ENCODE measurements at places on chromosomes 13 and 19.

- no peak for DNase-seq
Observed at GRCh38 chr13:19908350-19908986, 45.0 kb upstream of the ZMYM5 start.

DNA sequence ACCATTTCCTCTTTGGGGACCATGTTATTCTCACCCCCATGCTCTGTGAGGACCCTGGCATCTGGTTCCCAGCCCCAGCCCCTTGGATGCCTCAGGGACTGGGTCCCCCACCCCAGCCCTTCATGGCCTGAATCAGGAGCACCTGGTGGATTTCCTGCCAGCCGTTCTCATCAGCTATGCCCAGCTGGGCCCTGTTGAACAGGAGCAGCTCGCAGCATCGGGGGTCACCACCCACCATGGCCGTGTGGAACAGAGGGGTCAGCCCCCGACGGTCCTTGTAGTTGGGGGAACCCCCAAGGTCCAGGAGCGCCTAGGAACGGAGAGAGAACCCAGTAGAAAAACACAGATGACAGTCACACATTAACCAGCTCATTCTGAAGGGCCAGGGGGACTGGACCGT is 7.8 kb downstream of the SHANK1 start:
- no peak for DNase-seq

DNA sequence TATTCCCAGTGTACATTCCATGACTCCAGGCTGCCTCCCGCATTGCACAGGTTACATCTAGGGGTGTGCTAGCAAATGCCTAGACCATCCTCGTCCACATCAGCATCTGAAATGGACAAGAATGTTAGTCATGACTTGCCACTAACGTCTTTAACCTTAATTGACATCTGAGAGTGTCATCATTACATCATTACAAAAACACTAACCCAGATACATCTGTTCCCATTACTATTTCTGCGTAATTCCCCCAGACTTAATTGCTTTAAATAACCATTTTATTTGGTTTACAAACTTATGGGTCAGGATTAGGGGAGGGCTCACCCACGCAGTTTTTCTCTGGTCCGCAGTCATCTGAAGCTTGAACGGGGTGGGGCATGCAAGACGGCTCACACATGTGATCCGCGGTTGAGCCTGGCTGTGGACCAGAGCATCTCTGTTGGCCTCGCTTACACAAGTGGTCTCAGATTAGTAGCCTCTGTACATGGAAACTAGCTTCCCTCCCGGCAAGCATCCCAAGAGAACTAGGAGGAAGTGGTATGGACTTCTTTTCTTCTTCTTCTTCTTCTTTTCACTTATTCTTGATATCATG is 15.9 kb downstream of the KL start:
- no peak for DNase-seq

- DNase-seq: no peak
Observed at GRCh38 chr13:64765636-64766035, 2464.5 kb downstream of the PCDH9 start.

GRCh38 chr13:104799152-104799551 is 1732.9 kb upstream of the SLC10A2 start:
- DNase-seq: no peak

GRCh38 chr13:19117913-19118739 is 63.5 kb downstream of the TUBA3C start:
- DNase-seq: no peak

- no peak for DNase-seq
Observed at GRCh38 chr19:53894707-53895106, 12.7 kb downstream of the PRKCG start.

DNA sequence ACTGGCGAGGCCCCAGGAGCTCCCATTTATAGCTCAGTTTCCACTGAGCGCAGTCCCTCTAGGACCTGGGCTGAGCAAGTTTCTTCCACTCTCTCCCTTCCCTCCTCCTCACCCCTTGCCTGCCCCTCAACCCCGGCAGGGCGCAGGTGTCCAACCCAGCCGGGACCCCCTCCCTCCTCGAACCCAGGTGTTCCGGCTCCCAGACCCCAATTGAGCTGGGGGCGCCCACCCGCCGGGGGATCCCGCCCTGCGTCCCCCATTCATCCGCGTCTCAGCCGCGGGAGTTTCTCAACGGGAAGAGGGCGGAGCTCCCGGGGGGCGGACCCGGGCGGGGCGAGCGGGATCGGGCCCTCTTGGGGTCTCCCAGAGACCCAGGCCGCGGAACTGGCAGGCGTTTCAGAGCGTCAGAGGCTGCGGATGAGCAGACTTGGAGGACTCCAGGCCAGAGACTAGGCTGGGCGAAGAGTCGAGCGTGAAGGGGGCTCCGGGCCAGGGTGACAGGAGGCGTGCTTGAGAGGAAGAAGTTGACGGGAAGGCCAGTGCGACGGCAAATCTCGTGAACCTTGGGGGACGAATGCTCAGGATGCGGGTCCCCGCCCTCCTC is at the start of gene KIRREL2:
TSS of gene KIRREL2 (plus strand) at position 366 of the 604 bp plus-strand sequence. CDS start at position 575, 209 bp downstream.
- no peak for DNase-seq

- DNase-seq: no peak
Observed at GRCh38 chr19:42003506-42004294, 9.7 kb upstream of the ATP1A3 start.

GRCh38 chr19:30649934-30650614 is 277.9 kb downstream of the ZNF536 start:
- no peak for DNase-seq

DNA sequence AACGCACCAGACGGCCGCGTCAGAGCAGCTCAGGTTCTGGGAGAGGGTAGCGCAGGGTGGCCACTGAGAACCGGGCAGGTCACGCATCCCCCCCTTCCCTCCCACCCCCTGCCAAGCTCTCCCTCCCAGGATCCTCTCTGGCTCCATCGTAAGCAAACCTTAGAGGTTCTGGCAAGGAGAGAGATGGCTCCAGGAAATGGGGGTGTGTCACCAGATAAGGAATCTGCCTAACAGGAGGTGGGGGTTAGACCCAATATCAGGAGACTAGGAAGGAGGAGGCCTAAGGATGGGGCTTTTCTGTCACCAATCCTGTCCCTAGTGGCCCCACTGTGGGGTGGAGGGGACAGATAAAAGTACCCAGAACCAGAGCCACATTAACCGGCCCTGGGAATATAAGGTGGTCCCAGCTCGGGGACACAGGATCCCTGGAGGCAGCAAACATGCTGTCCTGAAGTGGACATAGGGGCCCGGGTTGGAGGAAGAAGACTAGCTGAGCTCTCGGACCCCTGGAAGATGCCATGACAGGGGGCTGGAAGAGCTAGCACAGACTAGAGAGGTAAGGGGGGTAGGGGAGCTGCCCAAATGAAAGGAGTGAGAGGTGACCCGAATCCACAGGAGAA is 1.9 kb downstream of the PPP1R12C start:
- DNase-seq: no peak

Data from activated CD4-positive, alpha-beta T cell treated with anti-CD3 and anti-CD28 coated beads, Interleukin-2, amount 50 U/mL, for 24 hours (primary cell).